Effector memory CD8-positive, alpha-beta T cell (primary cell): ENCODE measurements at places on chromosomes 7 and 10.

GRCh38 chr7:50327443-50327842 lies 22.9 kb downstream of the IKZF1 start:
- DNase-seq, result no peak

- DNase-seq, result no peak
Observed at GRCh38 chr10:48572414-48572813, 32.5 kb downstream of the ARHGAP22 start.

DNA sequence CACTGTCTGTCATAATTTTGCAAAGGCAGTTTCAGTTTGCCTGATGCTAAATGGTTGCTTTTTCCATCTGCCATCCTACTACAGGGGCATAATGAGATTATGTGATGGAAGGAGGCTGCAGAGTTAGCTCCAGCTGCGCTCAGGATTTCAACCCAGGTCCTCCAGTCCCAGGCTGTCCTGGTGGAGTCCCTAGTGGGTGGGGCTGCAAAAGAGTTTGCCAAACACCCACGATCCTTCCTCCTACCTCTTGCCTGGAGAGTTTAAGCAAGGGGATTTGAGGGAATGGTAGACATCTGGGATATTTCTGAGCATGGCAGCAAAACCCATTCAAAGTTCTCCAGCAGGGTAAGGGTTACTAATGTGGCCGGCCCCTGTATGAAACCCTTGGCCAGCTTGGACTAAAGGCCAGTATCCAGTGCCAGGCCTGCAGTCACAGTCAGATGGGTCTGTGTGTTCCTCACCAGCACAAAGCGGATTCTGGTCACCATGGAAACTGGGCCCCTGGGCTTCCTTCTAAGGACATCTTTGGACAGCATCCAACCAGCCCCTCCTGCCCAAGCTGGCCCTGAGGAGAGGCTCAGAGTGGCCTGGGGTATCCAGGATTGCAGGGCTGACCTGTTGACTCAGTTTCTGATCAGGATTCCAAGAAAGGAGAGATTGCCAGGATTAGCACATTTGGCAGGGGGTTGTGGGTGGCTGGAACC lies 42.7 kb upstream of the CHST3 start:
- DNase-seq, result no peak

GRCh38 chr10:79264942-79265341 lies 82.3 kb upstream of the PPIF start:
- DNase-seq, result no peak

DNA sequence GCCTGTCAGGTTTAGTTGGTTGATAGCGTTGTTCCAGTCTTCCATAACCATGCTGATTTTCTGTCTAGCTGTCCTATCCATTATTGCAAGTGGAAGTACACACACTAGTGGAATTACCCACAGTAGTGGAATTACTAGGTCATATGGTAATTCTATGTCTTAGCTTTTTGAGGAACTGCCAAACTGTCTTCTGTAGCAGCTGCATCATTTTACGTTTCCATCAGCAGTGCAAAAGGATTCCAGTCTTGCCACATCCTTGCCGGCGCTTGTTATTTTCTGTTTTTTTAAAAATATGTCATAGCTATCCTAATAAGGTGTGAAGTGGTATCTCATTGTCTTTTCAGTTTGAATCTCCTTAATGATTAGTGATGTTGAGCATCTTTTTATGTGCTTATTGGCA lies 17.2 kb upstream of the RHBDD2 start:
- DNase-seq, result no peak

- no peak for DNase-seq
Observed at GRCh38 chr10:18436902-18437301, 214.5 kb downstream of the NSUN6 start.

DNA sequence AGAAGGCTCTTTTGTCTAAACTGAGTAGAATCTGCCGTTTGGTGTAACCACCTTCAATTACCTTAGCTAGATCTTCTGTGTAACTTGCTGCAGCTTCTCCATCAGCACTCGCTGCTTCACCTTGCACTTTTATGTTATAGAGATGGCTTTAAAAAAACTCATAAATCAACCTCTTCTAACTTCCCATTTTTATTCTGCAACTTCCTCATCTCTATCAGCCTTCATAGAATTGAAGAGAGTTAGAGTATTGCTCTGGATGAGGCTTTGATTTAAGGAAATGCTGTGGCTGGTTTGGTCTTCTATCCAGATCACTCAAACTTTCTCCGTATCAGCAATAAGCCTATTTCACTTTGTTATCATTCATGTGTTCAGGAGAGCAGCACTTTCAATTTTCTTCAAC lies 1131.9 kb upstream of the CELF2 start:
- DNase-seq, result no peak

DNA sequence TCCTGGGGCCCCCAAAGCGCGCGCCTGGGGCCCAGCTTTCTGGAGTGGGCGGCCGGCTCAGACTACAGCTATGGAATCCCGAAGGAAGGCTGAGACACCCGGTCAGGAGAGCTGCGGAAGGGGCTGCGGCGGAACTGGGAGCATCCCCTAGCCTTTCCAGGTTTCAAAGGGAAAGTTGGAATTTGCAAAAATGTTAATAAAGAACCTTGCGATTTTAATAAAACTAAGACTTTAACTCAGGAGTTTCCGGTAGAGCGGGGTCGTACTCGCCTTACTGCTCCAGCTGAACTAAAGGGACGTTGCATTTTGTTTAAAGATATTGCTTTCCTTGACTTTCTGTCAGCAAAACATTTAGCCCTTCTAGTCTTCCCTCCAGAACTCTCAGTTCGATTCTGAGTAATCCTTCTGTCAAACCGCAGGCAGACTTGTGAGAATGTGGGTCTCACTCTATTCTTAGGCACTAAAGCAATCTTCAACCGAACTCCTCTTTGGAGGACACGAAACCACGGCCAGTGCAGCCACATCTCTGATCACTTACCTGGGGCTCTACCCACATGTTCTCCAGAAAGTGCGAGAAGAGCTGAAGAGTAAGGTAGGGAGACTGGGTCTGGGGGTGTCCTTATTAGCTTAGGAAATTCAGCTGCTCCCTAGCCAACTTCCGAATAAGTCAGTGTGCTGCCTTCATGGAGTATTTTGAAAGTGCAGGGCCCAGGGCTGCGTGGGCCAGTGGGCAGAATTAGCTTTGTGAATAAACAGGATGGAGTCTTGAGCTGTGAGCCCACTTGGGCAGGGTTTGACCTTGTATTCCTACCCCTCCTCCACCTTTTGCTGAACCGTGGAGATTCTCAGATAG lies 1.9 kb downstream of the CYP26A1 start:
- DNase-seq, result no peak

DNA sequence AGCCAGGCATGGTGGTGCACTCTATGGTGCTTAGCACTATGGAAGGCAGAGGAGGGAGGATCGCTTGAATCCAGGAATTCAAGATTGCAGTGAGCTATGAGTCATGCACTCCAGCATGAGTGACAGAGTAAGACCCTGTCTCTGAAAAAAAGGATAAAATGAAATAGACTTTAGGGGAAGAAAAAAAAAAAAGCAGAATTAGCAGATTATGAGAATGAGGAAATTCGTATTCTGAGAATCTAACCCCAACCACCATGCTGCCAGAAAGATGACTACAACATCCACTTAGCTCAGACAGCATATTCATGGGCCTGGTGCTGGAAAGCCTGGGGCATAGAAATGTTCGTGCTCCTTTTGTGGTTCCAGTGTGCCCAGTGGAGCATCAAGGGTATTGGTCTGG lies 63.3 kb downstream of the TMEM26 start:
- DNase-seq, result no peak

GRCh38 chr10:24277771-24278170 lies 68.8 kb downstream of the KIAA1217 start:
- DNase-seq, result no peak

DNA sequence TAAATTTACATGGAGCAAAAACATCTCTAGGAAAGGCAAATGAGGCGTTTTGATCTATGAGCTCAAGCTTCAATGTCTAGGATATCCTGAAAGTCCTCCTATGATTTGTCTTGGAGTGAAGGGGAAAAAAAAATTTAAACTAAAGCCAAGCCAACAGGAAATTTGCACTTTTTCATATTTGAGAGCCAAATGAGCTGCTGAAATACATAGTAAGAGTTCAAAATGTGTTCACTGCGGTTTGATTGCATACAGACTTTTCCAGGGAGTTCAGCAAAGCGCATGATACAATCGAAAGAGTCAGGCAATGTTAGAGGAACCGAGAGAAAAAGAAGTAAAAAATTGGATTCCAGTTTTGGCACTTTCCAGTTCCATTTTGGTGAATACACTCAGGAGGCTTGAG lies 633.4 kb upstream of the MGMT start:
- DNase-seq, result no peak
